ENCODE measurements at places on chromosomes 2 and 18.
A peak's percentile ranks its signal among the peaks of the same experiment; 100 is the strongest.

- DNase-seq, result no peak
Observed at GRCh38 chr2:43792653-43793052, 18.8 kb downstream of the DYNC2LI1 start.

DNA sequence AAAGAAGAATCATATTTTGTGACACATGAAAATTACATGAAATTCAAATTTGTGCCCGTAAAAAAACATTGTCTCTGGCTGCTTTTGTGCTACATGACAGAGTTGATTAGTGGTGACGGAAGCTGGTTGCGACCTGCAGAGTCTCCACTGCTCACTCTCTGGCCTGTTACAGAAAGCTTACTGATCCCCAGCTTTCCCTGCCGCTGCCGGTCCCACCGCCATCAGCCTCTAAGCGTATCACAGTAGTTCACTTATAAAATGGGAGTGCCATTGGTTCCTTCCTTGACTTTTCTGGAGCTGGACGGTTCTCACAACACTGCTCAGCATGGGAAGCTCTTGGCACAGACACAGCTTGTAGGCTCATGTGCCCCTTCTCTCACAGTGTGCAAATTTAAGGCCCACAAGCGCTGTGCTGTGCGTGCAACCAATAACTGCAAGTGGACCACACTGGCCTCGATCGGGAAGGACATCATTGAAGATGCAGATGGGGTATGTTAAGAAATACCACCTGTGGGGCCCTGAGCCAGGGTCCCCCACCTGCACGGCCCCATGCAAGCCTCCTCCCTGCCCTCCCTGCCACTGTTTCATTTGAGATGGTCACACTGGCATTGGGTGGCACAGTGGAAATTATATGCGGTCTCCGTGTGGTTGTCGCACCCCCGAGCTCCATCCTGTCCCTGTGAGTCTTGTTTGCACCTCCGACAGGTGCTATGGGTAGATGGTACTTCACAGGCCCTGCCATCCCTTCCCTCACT, 81.3 kb downstream of the DGKD start:
- no peak for DNase-seq

GRCh38 chr2:98465456-98466226, 21.0 kb downstream of the INPP4A start:
- peak; percentile 70 for DNase-seq

DNA sequence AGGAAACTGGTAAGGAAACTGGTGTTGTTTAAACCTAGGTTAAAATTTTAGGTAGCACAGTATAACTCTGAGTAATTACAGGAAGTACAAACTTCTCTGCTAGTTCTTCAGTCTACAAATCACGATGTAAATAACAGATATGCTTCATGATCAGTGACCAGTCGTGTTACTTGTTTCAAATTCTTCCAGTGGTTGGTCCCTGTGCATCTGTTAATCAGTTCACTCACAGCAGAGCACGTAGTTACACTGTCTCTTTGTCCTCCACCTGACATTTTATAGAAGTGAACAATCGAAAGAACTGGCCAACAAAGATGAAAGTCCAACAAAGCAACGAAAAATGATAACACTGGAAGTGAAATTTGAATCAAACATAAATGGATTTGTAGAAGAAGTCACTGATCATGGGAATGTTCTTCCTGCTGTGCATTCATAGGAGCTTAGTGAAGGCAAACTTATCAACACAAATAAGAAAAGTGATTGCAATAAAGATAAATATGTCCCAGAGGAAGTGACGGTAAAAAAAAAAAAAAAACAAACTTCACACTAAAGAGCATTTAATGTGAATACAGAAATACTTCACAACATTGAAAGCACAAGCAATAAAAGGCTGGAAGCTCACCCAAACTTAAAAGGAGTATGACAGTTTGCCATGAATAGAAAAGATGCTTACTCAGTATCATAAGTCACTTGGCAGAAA, 7.0 kb downstream of the EIF2AK2 start:
- DNase-seq, result no peak

DNA sequence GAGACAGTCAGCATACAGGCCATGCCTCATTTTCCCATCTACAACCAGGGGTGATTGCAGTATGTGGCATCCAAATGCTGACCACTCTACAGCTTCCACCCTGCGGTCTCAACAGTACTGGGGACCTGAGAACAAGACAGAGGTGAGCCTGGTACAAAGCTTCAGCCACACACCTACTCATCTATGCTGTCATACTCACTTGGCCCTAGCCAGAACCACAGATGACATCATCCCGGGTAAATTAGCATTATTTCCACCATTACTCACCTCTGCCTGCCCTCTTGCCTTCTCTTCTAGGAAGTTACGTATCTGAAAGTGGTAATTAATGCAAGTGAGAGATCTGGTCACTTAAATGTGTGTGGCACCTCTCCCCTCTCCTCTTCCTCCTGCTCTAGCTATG, 208.2 kb upstream of the ARL4C start:
- peak; percentile 54 for DNase-seq

DNA sequence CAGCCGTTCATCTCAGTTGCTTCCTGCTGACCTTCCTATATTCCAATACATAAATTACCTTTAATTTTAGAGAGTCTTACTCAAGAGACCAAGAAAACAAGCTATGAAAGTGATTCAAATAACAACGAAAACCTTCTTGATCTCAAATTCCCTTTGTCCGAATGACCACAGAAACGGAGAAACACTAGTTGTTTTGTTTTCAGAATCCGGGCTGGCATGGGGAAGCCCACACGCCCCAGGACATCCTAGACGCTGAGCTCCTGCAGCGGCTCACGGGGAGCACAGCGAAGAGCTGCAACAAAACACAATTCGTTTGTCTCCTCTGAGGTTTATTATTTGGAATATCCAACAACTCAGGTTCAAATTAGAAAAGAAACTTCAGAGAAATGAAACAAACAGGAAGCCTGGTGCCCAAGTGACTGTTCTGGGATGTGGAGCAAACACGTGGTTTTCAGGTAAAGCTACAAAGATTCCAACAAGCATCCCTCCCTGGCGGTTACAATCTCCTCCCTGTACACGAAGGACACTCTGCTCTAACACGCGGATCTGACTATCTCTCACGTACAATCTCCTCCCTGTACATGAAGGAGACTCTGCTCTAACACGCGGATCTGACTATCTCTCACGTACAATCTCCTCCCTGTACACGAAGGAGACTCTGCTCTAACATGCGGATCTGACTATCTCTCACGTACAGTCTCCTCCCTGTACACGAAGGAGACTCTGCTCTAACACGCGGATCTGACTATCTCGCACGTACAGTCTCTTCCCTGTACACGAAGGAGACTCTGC, 237.5 kb downstream of the TWIST2 start:
- DNase-seq, result no peak

GRCh38 chr2:64311948-64312621, 141.9 kb upstream of the LGALSL start:
- peak; percentile 83 for DNase-seq

- no peak for DNase-seq
Observed at GRCh38 chr2:229713371-229714079, 830 bp downstream of the DNER start.

DNA sequence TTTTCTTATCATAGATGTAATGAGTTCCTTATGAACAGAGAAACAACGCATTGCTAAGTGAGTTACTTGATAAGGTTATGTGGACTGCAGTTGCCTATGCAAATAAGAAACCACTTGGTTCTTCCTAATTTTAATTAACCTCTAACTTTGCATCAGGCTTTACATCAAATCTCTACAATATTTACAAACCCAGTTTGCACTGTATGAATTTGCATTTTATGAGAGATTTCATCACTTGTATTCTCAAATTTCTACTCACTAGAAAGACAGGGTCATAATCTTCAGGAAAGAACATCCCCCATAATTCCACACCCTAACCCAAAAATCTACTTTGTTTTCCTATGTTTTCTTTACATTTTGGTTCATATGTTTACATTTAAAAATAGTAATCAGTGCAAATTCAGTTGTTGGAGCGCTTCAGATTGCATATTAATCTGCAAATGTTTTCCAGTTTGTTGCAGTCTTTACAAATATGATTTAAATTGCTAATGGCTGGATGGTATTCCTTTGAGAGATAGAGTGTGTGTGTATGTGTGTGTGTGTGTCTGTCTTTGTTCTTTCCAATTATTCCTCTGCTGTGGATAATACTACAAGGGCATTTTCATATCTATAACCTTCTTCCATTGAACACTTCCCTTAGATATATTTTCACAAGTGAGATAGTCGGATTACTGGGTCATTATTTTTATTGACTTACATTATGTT, 106.1 kb downstream of the COL4A4 start:
- no peak for DNase-seq

DNA sequence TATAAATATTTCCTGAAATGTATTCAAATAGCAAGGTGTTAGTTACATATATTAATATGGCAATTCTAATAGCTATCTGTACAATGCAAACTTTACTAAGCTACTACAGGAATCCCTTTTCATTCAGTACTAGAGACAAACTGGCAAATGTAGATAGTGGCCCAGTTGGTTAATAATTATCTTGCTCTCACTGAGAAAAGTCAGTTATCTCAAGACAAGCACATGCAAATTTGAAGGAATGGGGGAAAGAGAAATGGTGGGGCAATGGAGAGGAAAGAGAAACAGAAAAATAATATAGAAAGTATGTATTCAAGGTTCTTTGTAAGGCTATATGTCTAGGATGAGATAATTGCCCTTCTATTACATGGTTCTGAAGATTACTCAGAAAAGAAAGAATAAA, 280.0 kb downstream of the FIGN start:
- DNase-seq, result no peak

GRCh38 chr2:137960223-137960622, 4.0 kb upstream of the HNMT start:
- no peak for DNase-seq

GRCh38 chr2:200851398-200852248, 12.8 kb downstream of the CLK1 start:
- no peak for DNase-seq

DNA sequence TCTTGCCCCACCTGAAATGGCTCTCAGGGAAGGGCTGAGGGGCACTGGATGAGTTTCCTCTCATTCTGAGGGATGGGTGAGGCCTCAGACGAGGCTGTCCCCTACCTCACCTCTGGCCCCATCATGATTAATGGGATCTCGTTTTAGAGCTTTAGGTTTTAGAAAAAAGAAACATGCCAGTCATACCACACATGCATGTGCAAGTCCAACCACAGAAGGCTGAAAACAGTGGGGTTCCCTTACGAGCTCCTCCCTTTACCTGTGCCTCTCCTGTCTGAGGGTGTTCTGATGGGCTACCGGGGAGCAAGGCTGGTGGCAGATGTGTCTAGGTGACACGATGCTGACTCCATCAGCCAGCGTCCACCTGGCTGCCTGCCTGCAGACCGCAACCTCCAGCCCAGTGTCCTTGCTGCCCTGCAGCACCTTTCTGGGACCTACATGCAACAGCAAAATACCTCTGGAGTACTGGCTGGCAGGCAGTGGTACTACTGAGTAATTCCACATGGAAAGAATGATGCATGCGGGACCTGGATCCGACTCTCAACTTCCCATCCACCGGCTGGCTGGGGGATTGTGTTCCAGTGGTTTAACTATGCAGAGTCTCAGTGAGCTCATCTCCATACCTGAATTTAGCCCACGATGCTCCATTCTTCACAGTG, 9.1 kb upstream of the LYPD6B start:
- no peak for DNase-seq

DNA sequence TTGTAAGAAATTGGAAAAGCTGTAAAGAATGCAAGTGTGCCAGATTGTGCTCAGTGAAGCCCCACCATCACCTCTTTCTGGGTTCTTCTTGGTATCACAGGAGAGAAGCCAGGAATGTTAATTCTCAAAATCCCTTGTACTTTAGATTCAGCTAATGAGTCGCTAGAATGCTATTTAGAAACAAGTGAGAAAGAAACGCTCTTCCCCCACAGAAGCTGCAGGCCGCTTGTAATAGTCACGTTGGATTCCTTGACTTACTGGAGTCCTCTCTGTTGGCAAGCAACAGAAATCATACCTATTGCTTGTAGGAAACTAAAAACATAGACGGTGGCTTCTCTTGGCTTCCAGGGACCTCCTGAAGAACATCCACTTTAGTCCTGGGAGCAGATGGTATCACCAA, 375.6 kb upstream of the LRATD1 start:
- DNase-seq, result peak; percentile 70

DNA sequence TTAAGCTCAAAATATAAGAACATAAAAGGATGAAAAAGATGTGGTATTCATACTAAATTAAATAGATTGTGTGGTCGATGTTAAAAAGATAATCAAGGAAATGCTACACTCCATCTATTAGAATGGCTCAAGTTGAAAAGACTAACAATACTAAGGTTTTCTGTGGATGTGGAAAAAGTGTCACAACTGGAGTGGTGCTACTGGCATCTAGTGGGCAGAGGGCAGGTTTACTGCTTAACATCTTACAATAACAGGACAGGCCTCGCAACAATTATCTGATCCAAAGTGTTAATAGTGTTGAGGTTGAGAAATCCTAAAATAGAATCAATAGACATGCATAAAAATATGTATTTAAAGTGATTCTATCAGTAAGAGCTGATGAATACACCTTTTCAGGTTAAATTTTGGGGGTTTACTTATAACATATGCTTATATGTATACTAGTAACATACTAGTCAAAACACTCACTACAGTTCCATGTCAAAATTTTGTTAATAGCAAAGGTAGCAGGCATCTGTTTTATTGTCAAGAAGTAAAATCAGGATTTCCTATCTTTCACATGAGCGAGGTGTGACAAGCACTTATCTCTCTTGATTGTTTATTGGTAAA, 91.5 kb upstream of the TMEFF2 start:
- peak; percentile 63 for DNase-seq

GRCh38 chr2:233444501-233444900, 90.2 kb downstream of the DGKD start:
- no peak for DNase-seq

DNA sequence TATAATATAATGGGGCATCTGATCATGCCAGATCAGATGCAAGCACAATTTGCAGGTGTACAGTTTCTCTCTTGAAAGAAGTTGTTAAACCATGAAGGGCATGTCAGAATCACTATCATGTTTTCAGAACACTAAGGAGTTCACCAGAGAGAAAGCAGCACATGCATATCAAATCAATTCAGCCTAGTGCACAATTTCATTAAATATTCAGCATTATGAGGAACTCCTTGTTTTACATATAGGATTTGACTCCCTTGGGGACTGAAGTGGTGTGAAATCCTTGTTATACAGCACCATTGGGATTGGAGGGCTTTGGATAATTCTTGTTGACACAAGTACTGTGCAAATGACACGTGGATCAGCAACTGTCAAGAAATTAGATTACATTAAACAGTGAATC, 562.1 kb upstream of the KLHL29 start:
- DNase-seq, result no peak

DNA sequence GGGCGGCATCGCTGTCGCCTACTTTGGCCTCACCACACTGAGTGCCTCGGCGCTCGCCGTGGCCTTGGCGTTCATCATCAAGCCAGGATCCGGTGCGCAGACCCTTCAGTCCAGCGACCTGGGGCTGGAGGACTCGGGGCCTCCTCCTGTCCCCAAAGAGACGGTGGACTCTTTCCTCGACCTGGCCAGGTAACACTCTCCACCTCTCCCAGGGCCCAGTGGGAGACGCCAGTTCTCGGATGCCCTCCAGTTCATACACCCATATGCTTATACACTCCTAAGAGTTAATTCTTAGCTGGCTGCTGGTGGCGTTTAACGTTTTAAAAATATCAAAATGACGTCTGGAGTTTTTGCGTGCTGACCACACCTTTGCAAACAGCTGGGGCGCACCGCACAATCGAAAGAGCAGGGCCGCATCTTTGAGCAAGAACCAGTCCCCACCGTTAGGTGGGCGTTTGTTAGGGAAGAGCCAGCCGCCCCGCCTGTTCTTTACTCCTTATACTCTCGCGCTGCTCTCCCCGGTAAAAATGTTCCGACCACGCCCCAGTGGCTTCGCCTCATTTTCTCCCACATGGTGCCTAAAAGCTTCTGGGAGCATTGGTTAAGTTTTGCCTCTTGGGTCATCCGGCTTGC, 899 bp downstream of the SLC1A4 start:
- no peak for DNase-seq

GRCh38 chr2:236665101-236665500, 95.5 kb downstream of the ACKR3 start:
- no peak for DNase-seq
